ENCODE measurements at places on chromosomes 13 and 19.

DNA sequence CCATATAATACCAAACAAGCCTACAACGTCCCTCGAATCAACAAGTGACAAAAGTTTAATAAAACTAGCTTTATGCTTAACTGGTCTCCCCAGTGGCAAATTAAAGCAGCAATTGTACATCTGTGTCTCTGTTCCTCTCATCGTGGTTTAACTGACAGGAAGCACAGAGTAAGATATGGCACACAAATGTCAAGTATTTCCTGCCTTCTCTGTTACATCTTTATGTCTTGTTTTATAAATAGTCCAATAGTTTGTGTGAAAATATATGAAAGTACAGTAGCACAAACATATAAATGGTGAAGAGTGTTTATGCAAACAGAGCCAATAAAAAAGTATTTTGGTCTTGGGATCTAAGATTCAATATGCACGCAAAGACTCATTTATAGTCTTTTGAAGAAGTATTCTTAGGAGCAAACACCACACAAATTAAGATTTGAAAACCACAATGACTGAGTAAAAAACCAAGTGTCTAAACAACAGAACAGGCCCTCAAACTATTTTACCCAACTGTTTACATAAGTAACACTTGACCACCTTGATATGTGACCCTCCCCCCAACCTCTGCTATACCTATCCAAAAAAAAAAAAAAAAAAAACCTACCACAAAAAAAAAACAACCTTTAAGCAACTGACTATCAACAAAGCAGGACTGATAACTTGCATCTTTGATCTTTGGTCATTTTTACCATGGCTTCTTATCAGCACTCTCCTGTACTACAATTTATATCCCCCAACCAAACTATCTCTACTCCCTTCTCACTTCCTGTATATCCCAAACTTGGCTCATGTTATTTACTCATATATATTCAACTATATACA lies 14.0 kb downstream of the ELF1 start:
- DNase-seq = no peak

- no peak for DNase-seq
Measured at GRCh38 chr13:49532593-49532992, 36.8 kb downstream of the PHF11 start.

DNA sequence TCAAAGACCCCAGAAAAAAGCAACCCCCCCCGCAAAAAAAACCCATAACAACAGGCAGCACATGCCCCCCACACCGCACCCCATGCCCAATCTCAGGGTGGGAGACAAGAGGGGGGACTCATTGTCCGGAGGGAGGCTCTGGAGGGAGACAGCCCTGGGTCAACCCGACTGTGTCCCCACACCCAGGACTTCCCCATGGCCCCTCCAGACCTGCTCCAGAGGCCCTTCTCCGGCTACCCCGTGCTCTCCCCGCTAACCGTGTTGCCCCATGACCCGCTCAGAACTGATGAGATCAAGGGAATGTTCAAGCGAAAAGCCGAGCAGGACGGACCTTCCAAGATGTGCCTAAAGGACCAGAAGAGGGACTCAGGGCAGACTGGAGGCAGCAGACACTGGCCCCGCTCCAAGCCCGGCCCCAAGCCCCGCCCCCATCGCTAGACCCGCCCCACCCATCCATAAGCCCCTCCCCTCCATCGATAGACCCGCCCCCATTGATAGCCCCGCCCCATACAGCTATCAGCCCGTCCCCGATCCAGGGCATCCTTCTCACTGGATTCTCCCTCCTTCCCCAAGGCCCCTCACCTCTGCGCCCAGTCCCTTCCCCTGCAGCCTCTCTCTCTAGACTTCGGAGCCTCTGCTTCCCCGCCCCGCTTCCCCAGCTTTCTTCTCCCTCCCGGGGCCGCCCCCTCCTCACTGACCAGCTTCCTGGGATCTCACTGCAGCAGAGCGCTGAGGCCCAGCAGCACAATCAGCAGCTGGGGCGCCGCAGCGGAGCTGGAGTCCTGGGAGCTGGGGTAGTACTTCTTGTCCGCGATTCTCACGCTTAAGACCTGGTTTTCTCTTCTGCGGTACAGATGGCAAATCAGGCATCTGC lies 2.2 kb downstream of the BST2 start:
- no peak for DNase-seq

DNA sequence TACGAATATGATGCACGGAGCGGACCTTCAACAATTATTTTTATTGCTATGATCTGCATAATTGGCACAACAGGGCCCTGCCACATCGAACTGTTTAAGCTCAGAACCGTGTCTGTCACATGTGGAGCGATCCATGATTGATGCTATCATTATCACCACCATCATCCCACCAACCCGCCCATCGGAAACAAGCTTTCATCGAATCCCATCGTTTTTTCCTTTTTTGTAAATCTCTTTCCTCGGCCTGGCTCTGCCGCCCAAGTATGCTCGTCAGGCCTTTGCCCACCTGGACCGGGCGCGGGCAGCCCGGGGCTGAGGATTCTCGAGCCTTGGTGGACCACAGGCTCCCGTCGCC lies 533 bp upstream of the DCAF15 start:
- no peak for DNase-seq

DNA sequence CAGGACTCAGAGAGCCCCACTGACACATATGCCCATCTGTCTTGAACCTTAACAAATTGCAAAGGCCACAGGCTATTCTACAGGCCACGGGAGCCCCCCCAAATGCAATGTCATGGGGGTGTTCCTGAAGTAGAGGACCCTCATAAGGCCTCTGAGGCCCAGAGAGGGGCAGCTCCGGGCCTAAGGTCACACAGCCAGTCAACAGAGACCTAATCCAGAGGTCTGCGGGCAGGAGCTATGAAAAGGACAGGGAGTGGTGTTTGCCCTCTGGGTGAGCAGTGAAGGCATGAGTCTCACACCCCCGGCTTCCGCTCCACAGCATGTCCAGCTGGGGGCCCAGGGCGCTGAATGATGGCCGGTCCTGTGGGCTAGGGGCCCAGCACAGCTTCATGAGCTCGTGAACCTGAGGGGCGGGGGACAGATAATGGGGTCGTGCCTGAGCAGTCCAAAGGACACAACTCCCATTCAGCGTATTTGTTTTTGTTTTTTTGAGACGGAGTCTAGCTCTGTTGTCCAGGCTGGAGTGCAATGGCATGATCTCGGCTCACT lies 5.3 kb upstream of the INSL3 start:
- DNase-seq = no peak

- DNase-seq = no peak
Measured at GRCh38 chr13:66844933-66845332, 385.2 kb downstream of the PCDH9 start.

DNA sequence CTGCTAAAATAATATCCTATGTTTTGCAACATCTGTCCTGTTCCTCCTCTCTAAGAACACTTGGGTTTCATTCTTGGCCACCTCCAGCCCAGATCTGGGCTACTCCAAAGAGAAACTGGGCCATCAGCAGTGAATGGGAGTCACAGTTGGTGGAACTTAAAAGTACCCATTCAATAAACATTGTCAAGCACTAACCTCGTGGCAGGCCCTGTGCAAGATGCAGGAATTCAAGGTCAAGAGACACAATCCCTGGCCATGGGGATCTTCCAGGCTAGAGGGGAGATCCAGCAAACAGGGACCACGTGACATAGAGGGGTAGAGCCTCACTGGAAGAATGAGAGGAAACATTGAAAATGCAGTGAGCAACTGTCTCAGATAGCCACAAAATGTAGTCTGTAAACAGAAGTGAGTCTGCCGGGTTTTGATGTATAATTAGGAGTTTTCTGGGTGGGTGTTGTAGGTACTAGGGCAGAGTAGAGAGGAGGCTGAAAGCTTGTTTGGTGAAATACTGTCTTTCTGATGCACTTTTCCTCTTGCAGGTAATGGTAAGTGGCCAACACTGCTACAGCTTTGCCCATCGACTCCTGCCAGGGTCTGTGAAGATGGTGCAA lies 14.8 kb upstream of the EID2 start:
- DNase-seq = no peak

GRCh38 chr19:55426042-55426441 lies 17.1 kb downstream of the SHISA7 start:
- no peak for DNase-seq

DNA sequence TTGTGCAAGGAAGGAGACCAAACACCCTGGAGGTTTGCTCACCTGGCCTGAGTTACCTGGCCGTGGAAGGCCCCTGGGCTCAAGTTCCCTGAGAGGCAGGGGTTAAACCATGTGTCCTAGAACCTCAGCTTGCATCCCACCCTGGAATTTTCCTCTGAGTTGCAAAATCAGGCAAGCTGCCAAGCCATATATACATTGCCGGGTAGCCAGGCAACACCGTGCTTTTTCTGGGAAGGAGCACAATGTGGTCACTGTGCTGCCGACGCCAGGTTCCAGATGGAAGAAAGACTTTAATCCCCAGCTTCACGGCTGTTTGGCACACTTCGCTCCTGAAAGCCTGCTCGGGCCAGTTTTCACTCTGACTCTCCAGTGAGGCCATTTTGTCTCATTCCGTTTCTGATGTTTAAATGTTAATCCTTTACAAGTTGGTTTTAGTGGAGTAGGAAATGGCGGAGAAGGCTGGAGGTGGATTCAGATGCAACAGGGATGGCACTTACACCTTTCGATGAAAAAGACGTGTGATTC lies 60.1 kb upstream of the PEG3 start:
- no peak for DNase-seq

DNA sequence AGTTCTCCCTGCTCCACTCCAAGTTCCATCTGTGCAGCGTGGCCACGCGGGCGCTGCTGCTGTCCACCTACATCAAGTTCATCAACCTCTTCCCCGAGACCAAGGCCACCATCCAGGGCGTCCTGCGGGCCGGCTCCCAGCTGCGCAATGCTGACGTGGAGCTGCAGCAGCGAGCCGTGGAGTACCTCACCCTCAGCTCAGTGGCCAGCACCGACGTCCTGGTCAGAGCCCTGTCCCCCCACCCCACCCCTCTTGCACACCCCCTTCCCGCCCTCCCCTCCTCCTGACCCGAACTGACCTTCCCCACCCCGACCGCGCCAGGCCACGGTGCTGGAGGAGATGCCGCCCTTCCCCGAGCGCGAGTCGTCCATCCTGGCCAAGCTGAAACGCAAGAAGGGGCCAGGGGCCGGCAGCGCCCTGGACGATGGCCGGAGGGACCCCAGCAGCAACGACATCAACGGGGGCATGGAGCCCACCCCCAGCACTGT lies 11.6 kb downstream of the FUZ start:
- DNase-seq = no peak
